Tracheal epithelial cell (primary cell): ENCODE measurements at places on chromosomes 1 and 21. TPM values are rescaled to one million over a fixed set of nuclear protein-coding genes. Genes with fewer than 3 reads are reported as not detected.

The MATN1 gene
- total RNA-seq = not detected in 2 replicates

The FMN2 gene
- total RNA-seq = 0.21 and 0.48 TPM in 2 replicates

The DNALI1 gene
- 0.21 and 0.48 TPM in 2 replicates for total RNA-seq

The IFNAR2 gene
- total RNA-seq = 3.4 and 4.7 TPM in 2 replicates

The ST6GALNAC3 gene
- total RNA-seq = 0.64 and 0.72 TPM in 2 replicates

The SELE gene
- total RNA-seq = 0.24 TPM in 1 of 2 replicates, not detected in the other

The CTTNBP2NL gene
- 7.2 and 13.0 TPM in 2 replicates for total RNA-seq

The ERRFI1 gene
- total RNA-seq = 99.1 and 269 TPM in 2 replicates

The ASTN1 gene
- total RNA-seq = under 0.01 TPM in 1 of 2 replicates, not detected in the other

The NCSTN gene
- total RNA-seq = 62.4 and 93.0 TPM in 2 replicates

The NRDC gene
- total RNA-seq = 61.2 and 88.0 TPM in 2 replicates

The ZZZ3 gene
- total RNA-seq = 50.8 and 89.1 TPM in 2 replicates

The SFN gene
- total RNA-seq = 704 and 1,068 TPM in 2 replicates

The SEMA6C gene
- 0.21 and 0.48 TPM in 2 replicates for total RNA-seq

The HMGCL gene
- 45.5 and 59.0 TPM in 2 replicates for total RNA-seq

The PARS2 gene
- total RNA-seq = 6.3 and 7.9 TPM in 2 replicates

The FOXD2 gene
- under 0.01 TPM in 2 replicates for total RNA-seq

The NME7 gene
- total RNA-seq = 8.3 and 30.4 TPM in 2 replicates

The C1orf94 gene
- 0.24 TPM in 1 of 2 replicates, not detected in the other for total RNA-seq

The EXTL1 gene
- total RNA-seq = under 0.01 TPM in 1 of 2 replicates, not detected in the other

The CRP gene
- total RNA-seq = not detected in 2 replicates

The ALG14 gene
- 0.64 and 1.2 TPM in 2 replicates for total RNA-seq

The RASAL2 gene
- total RNA-seq = 18.8 and 21.7 TPM in 2 replicates

The SPRR2G gene
- total RNA-seq = not detected in 2 replicates

The S100A12 gene
- 1.7 TPM in 1 of 2 replicates, not detected in the other for total RNA-seq

The NEK2 gene
- 0.43 and 4.8 TPM in 2 replicates for total RNA-seq

The APOBEC4 gene
- total RNA-seq = not detected in 2 replicates

The CA6 gene
- total RNA-seq = not detected in 2 replicates

The TNNI3K gene
- 0.24 and 3.6 TPM in 2 replicates for total RNA-seq

The MOV10 gene
- total RNA-seq = 22.0 and 30.6 TPM in 2 replicates

The NMNAT2 gene
- total RNA-seq = under 0.01 and 0.21 TPM in 2 replicates

The RNPC3 gene
- total RNA-seq = 1.2 and 3.8 TPM in 2 replicates

The TMIGD3 gene
- not detected in 2 replicates for total RNA-seq

The RGSL1 gene
- total RNA-seq = not detected in 2 replicates

The NECAP2 gene
- 62.7 and 181 TPM in 2 replicates for total RNA-seq
